Activated CD4-positive, alpha-beta T cell treated with anti-CD3 and anti-CD28 coated beads for 1 hour (primary cell): ENCODE measurements at places on chromosomes 5 and 9.

DNA sequence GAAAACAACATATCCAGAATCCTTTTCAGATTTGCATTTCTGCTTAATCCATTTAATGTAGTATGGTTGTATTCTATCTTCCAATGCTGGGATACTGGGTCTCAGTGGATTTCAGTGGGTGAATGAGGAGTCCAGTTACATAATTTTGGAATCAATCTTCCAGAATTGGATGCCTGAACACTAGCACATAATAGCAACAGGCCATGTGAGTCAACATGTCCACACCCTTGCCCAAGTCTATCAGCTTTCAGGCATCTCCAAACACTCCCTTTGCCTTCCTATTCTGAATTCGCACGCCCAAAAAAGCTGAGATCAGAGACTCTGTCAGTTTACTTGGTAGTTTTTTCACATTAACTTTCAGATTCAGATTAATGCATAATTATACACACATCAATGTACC, 202.6 kb downstream of the TSSK1B start:
- no peak for DNase-seq

- DNase-seq, result no peak
These were observed 53.5 kb upstream of the FCN1 start for GRCh38 chr9:134971196-134971595.

DNA sequence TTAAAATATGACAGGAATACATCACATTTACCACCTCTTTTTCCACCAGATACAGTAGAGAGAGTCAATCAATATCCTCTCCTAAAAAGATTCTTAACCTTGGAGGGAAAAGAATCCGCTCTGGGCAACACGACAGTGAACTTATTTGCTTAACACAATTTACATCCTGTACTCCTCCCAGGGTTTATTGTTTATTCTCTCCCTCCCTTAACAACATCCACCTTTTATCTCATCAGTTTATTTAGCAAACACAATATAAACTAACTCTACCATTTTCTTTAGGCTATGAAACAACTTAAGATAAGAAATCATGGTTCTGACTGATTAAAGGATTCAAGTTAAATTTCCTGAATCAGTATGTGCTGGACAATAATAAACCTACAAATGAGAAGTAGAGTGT, 50.9 kb downstream of the CERT1 start:
- DNase-seq, result no peak

DNA sequence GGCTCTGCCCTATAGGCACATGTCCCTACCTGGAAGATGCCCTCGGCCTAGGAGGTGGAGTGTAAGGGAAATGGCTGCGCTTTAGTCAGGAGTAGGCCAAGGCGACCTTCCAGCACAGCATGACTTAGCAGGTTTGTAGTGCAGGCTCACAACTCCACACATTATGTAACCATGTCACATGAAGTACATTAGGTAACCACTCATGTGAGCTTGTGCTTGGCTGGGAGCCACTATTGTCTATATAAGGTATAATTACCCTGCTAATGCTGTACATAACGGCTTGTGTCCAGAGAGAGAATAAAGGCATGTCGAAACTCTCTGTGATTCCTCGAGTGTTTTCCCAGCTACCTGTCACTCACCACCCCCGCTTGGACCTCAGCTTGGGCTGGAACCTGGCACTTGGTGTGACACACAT, 74.9 kb downstream of the CAMK4 start:
- no peak for DNase-seq

- DNase-seq, result no peak
These were observed 34.9 kb downstream of the IRF1 start for GRCh38 chr5:132455614-132456115.

DNA sequence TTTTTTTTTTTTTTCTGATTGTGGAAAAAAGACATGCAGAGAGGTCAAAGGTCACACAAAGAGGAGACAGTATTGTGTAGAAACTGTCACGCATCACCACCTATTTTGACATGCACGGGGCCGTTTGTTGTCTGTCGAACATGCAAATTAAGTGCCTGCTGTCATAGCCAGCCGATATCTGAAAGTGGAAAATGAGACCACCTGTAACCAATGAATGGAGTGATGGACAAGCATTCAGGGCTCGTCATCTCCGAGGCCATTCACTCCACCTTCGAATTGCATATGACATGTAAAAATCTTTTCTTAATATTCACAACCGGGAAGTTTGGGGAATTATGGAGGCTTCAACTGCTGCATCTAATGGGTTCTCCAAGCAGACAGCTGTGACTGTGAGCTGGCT, 512.2 kb upstream of the ADAMTS16 start:
- DNase-seq, result no peak

- no peak for DNase-seq
These were observed 122.5 kb downstream of the MCTP1 start for GRCh38 chr5:95162231-95162992.

GRCh38 chr9:33374634-33375237, 27.6 kb downstream of the AQP7 start:
- peak; percentile 43 for DNase-seq

- DNase-seq, result no peak
These were observed 85.8 kb upstream of the IL6ST start for GRCh38 chr5:56080375-56081052.

DNA sequence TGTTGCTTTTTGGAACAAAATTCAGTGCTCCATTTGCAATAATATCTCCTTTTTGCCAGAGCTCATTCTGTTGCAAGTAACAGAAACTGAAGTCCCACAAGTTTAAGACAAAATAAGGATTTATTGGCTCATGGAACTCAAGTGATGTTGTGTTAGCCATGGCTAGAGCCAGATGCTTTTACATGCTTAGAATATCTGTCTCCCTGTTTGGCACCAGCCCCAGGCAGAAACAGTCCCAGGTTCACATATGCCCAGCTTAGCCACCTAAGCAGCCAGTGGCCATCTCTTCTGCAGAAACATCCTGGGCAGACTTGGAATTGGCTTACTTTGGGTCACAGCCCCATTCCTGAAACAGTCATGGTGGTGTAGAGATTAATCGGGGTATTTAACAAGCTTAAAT, 540.9 kb upstream of the SGCD start:
- DNase-seq, result no peak

DNA sequence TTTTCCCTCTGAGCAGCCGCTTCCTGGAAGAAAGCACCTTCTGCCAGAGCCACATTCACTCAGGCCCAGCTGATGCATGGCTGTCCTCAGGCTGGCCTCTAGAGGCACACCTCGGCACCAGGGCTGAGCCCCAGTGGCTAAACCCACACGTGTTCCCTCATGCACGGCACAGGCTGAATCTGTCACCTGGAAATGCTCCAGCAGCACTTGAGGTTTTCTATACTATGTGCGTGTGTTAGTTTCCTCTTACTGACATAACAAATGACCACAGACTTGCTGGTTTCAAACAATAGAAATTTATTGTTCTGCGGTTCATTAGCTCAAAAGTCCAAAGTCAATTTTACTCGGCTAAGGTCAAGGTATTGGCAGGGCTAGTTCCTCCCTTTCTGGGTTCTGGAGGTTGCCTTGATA, 141.4 kb downstream of the LRRC70 start:
- DNase-seq, result no peak

GRCh38 chr5:15191012-15191411, 309.0 kb upstream of the FBXL7 start:
- no peak for DNase-seq

GRCh38 chr5:169770109-169770508, 133.0 kb downstream of the DOCK2 start:
- no peak for DNase-seq

DNA sequence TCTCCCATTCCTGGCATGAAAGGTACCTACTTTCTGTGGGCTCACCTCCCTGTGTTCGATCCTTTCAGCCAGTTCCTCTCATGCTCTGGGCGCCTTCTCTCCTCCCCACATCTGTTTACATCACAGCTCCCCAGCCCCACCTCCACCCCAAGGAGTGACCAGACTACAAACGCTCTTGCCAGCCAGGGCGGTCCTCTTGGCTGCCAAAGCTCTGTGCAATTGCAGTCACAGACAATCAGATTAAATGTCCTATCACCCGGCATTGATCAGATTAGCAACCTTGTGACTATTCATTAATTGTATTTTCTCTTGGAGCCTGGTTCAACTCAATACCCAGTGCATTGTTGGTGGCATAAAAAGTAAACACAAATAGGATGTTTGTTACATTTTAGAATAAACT, 211.2 kb upstream of the TBCA start:
- DNase-seq, result no peak

- no peak for DNase-seq
These were observed 190.9 kb downstream of the FSTL4 start for GRCh38 chr5:133421394-133421793.
